ENCODE measurements at places on chromosomes 7 and 10.

DNA sequence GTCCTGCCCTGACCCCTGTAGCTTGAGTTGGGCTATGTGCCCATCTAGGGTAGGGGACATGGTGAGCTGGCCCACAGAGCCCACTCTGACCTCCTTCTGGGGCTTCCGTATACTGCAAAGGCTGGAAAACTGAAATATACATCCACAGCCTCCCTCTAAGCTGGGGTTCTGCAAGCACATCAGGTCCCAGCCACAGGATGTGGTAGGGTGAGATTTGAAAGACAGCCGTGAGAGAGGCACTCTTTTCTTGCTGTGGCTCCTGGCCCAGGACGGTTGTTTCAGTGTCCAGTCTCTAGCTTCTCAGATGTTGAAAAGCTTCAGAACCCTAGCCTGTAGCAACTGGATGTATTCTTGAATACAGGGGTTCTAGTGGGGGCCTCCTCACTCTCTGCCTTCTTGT is 60.1 kb upstream of the ADRB1 start:
- DNase-seq = no peak

DNA sequence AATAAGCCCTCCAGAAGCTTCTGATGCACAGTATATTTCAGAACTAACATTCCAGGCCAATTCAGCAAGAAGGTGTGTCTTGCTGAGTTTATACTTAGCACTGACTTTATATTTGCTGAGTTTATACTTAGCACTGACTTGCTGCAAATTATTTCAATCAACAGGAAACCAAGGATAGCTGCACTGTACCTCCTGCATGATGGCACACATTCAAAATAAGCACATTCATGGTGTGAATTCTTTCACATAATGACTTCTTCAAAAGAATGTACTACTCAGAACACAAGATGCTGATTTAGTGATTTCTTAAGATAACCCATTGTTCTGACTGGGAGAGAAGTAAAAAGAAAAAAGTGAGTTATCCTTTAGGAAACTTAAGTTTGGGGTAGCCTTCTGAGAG is 52.0 kb downstream of the JAZF1 start:
- DNase-seq = no peak

DNA sequence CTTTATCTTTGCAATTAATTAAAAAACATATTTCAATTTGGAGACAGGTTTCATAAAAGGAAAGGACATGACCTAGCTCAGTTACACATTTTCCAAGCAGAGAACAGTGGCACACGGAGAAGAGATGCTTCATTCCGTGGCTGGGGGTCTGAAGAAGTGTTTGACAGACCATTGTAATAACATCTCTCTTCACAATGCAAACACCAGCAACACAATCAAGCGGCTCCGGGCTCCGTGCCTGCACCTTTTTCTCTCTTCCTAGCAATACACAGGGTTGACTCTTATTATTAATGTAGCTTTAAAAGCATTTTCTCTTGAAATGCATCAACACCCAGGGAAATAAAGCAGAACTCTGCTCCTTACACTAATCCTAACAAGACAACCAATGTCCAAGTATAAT is 261.0 kb upstream of the AOAH start:
- peak; percentile 92 for DNase-seq

DNA sequence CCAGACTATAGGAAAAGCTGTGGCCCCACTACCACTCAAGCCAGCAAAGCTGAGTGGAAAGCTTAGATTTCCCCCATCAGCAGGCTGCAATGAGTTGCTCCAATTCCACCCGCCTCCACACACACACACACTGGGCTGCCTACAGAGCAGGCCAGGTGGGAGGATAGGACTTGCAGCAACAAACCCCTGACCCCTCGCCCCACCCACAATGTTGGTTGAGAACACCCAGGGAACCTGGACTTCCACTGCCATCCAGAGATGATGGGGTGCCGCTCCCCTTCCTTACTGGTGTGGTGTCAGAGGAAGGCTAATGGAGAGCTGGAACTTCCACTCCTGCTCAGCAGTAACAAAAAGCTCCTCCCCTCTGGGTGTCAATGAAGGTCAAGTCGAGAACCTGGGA is 16.8 kb upstream of the PLEKHA1 start:
- no peak for DNase-seq

- DNase-seq = no peak
Measured at GRCh38 chr10:108789336-108789735, 1134.0 kb downstream of the XPNPEP1 start.

DNA sequence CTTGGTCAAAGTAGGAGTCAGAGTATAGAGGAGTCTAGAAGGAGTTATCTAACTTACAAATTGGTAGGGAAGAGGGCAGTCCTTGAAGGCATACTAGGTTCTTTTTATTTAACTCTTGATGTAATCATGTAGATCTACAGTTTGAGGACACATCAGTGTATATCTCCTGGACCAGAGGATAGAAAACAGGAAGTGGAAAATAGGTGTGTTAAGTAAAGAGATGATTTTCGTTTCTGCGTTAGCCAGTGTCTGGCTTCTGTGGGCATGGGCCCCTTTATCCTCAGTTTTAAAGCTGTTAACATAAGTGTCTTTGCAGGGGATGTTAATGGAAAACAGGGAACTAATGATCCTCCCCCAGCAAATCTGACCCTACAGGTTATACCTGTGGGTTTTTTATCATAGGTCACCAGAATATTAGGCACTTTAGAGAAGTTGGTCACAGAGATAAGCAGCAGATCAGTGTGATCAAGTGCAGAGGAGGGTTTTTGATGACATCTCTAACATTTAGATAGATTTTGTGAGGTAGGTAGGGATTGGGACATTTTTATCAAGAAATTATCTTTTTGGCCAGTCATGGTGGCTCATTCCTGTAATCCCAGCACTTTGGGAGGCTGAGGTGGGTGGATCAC is 58.6 kb upstream of the PRSS1 start:
- no peak for DNase-seq

DNA sequence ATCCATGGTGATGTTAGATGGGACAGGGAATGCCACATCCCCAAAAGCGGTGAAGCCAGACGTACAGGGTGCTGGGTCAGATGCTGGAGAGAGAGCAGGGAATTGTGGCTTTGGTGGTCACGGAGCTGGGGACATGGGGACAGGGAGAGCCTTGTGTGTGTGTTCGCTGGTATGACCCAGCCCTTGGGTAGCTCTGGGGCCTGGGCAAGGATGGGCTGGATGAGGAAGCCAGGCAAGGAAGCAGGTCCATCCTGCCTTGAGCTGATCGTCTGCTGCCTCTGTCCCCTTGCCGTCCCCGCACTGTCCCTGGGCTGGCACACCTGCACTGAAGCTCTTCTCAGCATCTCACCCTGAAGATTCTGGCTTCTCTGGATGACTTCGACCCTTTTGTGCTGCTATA is 15.4 kb upstream of the CLDN4 start:
- DNase-seq = no peak

- peak; percentile 49 for DNase-seq
Measured at GRCh38 chr7:130988443-130988842, 254.4 kb upstream of the KLF14 start.

DNA sequence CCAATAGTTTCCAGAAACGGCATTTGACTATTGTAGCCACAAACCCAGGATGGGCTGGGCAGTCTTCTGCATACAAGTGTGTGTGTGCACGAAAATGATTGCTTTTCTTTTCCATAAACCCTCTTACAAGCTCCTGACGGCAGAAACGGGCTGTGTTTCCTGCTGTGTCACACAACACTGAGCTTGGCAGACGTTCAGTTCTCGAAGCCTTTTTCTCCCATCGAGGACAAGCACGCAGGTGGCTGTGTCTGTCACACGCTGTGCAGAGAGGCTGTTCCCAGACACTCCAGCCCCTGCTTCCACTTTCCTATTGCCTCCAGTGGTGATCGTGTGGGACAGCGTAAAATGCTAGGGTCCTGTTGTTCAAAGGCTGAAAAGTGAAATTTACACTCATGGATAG is 32.1 kb downstream of the RBAK start:
- DNase-seq = peak; percentile 64

DNA sequence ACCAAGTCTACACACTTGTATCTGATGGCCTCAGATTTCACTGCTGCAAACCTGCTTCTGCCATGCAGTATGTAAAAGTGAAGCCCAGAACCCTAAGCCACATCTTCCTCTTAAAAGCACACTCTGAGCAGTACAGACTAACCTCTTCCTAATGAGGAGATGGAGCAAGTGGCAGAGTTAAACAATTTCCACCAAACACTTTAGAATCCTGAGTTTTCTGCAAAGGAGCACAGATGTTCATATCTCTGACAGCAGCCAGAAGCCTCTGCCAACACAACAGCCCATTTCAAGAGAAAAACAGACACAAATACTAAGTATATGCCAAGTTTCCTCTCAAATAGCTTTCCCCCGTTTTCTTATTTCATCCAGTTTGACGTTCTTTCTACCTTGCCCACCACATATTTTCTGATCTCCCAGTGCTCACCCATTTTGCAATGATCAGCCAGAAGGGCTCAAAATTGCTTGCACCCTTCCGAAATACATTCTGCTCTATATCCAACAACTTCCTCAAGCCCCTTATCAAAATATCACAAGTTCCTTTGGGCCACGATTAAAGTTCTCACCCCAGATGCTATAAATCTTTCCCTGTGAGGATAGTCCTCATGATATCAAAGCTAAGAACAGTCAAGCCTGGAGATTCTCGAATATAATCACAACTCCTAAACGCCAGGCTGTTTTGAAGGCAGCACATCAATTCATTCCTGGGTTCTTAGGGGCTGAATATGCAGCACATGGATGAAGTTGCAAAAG is 27.5 kb downstream of the ELMO1 start:
- no peak for DNase-seq

DNA sequence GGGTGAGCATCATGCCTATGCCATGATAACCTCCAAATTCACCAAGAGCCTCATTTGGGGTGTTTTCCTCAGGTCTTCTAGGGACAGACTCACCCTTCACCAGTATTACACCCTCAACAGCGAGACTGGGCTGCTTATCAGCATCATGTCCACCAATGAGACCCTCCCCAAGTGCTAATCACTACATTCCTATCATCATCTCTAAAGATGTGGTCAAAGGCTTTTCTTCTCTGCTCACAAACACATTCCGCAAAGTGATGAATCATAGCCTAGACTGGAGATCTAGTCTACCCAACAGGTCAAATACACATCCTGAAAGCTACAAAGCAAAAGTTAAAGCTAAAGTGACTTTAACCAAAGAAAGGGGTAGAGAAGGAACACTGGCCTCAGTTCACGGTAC is 75.3 kb upstream of the C7orf33 start:
- no peak for DNase-seq

DNA sequence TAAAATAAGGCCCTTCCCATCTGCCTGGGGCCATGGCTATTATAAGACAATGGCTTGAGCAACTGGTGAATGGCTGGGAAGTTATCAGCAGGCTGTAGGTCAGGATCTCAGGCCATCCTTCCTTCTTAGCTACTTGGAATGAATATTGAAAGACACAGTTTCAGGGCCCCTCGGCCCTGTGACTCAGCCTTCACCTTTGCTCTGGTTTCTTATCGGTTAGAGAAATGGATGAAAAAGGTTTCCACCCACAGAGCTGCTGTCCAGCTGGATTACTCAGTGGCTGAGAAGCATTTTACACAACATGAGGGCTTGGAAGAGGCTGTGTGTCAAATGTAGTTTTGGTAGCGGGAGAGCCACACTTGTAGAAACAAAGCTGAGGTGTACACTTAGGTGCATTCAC is 9.4 kb downstream of the ACSL5 start:
- no peak for DNase-seq

GRCh38 chr7:26490640-26491624 is 199.3 kb downstream of the SNX10 start:
- peak; percentile 66 for DNase-seq

- no peak for DNase-seq
Measured at GRCh38 chr10:124705817-124706461, 38.2 kb downstream of the FAM53B start.

- DNase-seq = no peak
Measured at GRCh38 chr7:107315716-107316220, 147.0 kb downstream of the HBP1 start.

- no peak for DNase-seq
Measured at GRCh38 chr7:15219758-15220157, 317.2 kb upstream of the DGKB start.

DNA sequence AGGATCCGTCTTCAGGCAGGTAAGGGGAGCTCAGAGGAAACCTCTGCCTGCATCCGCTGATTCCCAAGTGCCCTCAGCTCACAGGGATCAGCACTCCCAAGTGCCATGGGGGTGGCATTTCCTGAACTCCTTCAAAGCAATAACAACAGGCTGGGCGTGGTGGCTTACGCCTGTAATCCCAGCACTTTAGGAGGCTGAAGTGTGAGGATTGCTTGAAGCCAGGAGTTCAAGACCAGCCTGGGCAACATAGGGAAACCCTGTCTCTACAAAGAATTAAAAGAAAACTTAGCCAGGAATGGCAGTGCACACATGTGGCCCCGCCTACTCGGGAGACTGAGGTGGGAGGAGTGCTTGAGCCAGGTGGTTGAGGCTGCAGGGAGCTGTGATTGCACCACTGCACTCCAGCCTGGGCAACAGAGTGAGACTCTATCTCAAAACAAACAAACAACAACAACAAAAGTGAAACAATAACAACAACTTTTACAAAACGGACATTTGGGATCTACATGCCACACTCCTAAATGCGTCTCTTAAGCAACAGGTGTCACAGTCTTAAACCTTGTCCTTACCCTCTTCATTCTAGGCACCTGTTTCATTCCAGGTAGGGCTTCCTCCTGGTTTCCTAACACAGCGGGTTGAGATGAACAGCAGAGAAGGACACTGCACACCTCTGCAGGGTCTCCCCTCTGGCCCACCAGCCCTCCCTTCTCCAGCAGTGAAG is 73.8 kb downstream of the PAXIP1 start:
- peak; percentile 52 for DNase-seq

GRCh38 chr10:115830265-115830970 is 442.6 kb downstream of the GFRA1 start:
- DNase-seq = no peak

GRCh38 chr10:6322805-6323204 is 120.1 kb downstream of the PFKFB3 start:
- DNase-seq = no peak

- no peak for DNase-seq
Measured at GRCh38 chr7:39898867-39899266, 51.2 kb upstream of the CDK13 start.

GRCh38 chr10:105188737-105189462 is 547.8 kb downstream of the SORCS3 start:
- no peak for DNase-seq

- DNase-seq = peak; percentile 91
Measured at GRCh38 chr10:26242706-26243350, 26.3 kb downstream of the GAD2 start.

DNA sequence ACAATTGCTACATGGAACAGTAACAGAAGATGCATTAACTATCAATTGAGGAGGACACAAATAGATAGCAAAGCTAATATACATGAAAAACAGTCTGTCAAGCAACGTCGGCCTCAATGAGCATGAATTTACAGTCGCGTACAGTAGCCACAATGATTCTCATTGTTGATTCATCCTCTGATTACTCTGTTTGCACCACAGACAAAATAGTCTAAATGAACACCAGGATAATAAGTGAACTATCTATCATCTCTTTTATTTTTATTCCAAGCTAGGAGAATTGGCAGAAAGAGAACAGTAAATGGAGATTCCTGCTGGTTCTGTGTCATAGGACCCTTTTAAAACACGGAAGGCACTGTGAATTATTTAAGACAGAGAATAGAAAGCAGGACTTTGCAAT is 108.5 kb downstream of the EVX1 start:
- DNase-seq = peak; percentile 14

GRCh38 chr7:43522406-43523156 is 60.3 kb upstream of the STK17A start:
- no peak for DNase-seq

- DNase-seq = no peak
Measured at GRCh38 chr10:122282253-122282671, 11.2 kb downstream of the BTBD16 start.
